ENCODE measurements at places on chromosomes 3 and 15.
A peak's percentile ranks its signal among the peaks of the same experiment; 100 is the strongest.

GRCh38 chr15:29835301-29835700 lies 13.0 kb upstream of the TJP1 start:
- DNase-seq = no peak

- no peak for DNase-seq
These were observed 118.3 kb upstream of the MRPS22 start for GRCh38 chr3:139225548-139225947.

DNA sequence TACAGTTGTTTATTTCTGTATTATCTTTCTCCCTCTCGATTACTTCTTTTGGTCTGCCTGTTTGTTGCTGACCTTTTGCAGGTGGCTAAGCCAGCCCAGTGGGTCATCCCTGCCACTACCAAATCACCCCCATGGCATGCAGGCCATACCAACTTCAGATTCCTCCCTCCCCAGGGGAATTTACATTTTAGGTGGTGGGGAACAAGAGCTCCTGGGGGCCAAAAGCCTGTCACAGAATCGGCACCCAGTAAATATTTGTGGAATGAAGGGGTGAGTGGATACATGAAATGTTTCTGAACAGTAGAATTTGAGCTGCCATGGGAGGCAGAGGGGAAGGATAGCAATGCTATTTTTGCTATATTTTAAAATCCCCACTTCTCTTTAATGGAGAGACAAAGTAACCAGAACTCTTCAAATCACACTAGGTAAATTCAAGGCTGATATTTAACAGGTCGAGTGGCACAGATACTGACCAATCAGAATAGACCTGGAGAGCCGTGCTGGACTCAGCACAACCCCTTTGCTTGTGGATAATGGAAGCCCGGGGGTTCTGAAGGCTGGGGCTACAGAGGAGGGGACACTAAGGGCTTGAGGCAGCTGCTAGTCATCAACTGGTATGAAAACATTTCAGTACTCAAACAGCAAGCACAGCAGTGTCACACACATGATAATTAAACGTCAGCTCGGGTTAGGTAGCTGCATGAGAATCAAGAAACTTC lies 54.3 kb upstream of the SMAD3 start:
- no peak for DNase-seq

GRCh38 chr3:39150803-39151631 lies 2.4 kb downstream of the CSRNP1 start:
- DNase-seq = no peak

- no peak for DNase-seq
These were observed 29.5 kb downstream of the CMTM7 start for GRCh38 chr3:32421185-32421584.

DNA sequence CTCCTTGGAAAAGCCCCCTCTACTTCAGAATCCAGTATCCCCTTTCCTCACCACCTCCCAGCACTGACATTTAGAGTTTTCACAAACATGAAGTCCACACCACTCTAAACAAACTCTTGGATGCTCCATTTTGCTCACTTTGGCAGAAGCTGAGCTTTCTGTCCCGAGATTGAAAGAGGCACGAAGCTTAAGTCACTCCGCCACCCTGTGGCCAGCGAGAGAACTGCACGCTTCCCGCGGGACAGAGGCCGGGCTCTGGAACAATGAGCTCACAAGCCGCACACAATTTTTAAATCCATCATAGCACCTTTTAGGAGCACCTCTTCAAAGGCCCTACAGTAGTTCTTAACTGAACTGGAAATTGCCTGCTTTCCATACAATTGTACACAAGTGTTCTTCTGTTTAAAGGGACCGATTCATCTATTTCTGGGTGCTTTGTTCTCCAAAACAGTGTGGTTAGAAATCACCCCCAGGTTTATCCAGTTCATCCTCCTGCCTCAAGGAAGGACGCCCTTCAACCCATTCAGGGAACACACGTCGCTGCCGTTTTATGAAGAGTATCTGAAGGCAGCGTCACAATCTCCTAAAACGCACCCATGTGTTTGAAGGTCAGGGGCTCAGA lies 226.1 kb downstream of the VPS13C start:
- peak; percentile 44 for DNase-seq

GRCh38 chr3:169052465-169053302 lies 610.8 kb downstream of the MECOM start:
- DNase-seq = no peak

- DNase-seq = no peak
These were observed 15.0 kb upstream of the MEX3B start for GRCh38 chr15:82060817-82061216.
